CD8-positive, alpha-beta memory T cell (primary cell): ENCODE measurements at places on chromosomes 7 and 10.

GRCh38 chr7:97005183-97006054 is at the start of gene DLX6:
TSS of gene DLX6 (plus strand) at chr7:97005553. CDS start at chr7:97005978, 425 bp downstream.
- no peak for DNase-seq

GRCh38 chr7:13882051-13882450 is 107.4 kb downstream of the ETV1 start:
- DNase-seq, result no peak

DNA sequence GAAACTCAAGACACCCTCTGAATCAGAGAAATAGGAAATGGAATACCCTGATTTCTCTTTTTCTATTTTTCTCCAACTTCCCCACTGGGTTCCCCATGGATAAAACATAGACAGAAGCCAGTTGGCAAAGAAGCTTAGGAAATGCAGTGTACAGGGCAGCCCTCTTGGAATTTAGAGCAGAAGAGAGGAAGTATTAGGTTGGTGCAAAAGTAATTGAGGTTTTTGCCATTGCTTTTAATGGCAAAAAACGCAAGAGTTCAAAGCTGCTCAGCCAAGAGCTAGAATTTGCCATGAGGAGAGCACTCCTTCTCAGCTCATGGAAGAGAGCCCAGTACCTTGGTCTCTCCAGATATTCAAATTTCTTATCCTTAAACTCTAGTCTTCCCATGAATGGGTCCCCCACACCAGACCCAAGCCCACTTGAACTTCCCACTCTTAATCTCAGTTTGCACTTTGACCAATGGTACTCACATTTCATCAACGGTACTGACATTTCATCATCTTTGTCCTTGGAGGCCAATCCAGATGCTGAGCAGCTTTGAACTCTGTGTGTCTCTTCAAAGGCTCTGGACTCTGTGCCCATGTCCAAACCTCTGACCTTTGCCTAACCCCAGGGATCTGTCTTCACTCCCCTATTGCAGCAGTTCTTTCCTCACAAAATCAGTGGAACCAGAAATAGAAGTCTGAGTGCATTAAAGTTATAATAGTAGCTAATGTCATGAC is 73.2 kb upstream of the PPP1R3C start:
- DNase-seq, result no peak

DNA sequence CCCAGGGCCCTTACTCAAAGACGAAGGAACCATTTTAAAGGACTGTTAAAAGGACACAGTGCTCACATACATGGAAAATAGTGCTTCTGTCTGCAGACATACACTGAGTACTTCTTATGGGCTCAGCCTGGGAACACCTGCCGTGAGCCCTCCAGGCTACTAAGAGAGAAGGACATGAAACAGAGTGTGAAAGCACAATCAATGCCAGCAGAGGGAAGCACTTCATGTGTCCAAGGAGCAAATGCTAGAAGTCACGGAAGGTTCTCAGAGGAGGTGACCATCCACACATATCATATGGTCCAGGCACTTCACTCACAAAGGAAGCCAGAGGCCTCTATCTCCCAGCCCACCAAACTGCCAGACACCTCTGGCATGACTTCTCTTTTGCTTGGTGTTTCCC is 15.5 kb downstream of the ELMO1 start:
- no peak for DNase-seq

GRCh38 chr7:19305698-19306097 is 160.5 kb upstream of the FERD3L start:
- no peak for DNase-seq

GRCh38 chr10:111784946-111785465 is 398.6 kb downstream of the GPAM start:
- DNase-seq, result no peak

DNA sequence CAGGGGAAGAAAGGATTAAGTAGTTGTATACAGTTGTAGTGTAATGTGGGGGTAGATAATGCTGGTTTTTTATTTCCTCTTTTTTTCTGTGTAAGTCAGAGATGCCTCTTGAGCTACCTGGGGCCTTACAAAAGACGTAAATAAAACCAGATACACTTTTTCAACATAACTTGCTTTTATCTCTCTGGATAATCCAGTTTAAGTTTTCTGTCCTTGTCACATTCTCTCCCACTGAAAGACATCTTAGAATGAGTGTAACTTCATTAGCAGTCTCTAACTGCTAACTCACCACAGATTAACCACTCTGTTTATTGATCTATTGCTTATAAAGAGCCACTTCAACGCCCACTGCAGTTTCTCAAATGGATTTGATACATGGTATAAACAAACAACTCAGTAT is 64.1 kb upstream of the LRRN3 start:
- no peak for DNase-seq

DNA sequence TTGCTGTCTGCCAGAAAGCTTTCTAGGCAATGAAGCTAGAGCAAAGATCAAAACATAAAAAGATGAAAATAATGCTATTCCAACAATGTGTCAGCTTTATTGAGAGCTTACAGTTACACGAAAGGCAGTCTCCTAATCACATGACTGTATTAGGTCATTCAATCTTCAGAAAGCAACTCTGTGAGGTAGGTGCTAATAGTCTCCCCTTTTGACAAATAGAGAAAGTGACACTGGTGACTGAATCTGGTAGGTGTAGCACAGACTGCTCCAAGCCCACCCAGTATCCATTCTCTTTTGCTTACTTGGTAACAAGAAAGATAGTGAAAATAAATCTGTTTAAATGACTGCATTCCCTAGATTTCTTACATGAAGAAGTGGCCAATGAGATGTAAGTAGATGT is 58.8 kb downstream of the DGKB start:
- DNase-seq, result no peak

GRCh38 chr10:51241461-51241860 is 167.2 kb downstream of the PRKG1 start:
- no peak for DNase-seq

DNA sequence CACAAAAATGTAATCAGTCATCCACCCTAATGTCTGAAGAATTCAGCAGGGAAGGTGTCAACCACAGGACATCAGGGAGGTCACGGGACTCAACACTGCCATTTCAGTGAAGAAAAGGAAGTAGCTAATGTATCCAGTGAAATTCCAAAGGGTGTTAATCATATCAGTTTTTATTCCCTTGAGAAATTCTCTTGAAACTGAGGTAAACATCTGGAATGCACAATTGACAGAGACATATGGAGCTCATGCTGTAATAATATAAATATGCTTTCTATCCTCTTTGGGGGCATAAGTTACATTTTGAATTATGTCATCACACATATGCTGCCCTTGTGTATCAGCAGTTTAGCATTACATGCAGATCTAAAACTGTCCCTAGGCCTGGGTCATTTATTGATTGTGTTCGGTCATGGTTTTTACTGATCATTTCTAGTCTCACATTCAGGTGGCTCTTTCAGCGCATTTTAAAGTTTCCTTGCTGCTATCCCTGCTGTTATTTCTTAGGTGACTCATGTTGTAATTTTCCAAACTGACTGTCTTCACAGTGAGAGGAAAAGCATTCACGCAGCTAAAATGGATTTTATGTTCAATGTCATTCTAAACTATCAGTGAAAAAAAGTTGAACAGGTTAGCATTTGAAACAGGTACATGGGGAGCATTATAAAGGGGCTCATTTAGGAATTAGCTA is 273.9 kb downstream of the TSPAN12 start:
- DNase-seq, result no peak

GRCh38 chr7:55552320-55553023 is 19.8 kb downstream of the VOPP1 start:
- no peak for DNase-seq

- no peak for DNase-seq
These were observed 291.1 kb downstream of the ZNF248 start for GRCh38 chr10:37566332-37566731.

GRCh38 chr7:110775046-110775445 is 315.9 kb upstream of the LRRN3 start:
- no peak for DNase-seq

DNA sequence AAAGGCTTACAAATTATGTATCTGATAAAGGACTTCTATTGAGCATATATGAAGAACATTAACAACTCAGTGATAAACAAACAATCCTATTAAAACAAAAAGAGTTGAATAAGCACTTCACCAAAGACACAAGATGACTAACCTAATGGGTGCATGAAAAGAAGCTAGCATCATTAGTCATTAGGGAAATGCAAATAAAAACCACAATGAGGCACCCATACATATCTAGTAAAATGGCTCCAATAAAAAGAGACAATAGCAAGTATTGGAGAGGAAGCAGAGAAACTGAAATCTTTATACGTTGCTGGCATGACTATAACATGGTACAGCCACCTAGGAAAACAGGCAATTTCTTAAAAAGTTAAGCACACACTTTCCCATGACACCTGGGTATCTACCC is 77.6 kb upstream of the ZMIZ1 start:
- DNase-seq, result no peak

DNA sequence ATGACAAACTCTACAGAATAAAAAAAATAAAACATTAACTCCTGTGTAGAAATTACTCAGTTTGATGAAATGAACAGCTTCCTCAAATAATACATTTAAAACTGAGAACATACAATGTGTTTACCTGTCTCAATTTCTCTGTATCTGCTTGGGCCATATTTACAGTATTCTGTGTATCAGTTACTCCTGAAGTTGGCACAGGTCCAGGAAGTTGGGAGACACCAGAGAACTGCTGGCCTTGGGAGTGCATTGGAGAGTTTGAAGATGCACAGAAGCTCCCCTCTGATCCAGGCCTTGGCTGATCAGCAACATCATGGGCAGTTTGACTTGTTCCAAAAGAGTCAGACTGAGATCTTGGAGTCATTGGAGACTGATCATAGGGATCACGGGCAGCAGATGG is 155.1 kb downstream of the GALNT11 start:
- no peak for DNase-seq

DNA sequence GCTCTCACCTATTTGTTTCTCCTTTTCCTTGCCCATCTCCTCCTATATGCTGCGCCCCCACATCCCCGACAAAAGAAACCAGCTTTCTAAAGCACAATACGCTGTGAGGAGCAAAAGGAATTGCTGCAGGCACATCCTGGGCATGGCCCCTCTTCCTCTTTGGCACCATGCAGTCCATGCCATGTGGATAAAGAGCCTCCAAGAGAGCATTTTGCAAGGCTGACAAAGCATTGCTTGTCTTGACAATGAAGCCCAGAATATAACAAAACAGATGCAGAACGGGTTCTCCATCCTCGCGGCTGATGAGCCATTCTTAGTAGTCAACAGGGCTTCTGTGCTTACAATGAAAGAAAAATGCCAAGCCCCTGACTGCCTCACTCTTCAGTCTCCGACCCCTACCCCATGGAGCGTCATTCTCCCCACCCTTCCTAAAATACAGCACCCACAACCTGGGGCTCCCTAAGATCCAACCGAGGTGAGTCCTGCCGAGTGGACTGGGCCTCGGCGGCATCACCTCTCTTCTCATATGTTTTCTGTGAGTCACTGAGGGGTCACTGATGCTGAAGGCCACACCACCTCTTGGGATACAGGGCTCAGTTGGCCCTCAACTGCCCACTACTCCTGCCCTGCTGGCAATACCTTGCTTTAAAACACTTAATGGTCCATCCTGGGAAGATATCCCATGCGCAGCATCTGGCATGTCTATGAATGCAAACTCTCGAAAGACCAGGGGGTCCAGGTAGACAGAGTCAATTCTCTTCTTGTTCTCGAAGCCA is 47.5 kb downstream of the GSDME start:
- DNase-seq, result no peak

- DNase-seq, result no peak
These were observed 77.1 kb upstream of the NFE2L3 start for GRCh38 chr7:26074919-26075318.

GRCh38 chr7:84744385-84744784 is 442.5 kb downstream of the SEMA3D start:
- DNase-seq, result no peak

DNA sequence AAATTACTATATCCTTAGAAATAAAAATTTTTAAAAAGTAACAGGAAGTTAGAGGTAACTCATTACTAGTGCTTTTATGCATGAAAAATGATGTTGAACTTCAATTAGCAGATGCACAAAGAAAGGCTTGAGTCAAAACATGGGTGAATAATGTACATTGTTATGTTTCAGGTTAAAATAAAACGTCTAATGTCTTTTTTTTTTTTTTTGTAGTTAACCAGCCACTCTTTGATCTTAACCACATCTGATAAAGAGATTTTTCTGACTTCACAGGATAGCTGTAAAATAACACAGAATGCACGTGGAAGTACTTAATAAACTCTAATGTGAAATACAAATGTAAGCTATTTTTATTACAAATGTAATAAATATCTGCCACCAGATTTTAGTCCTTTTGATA is 61.7 kb downstream of the GSAP start:
- peak; percentile 66 for DNase-seq

DNA sequence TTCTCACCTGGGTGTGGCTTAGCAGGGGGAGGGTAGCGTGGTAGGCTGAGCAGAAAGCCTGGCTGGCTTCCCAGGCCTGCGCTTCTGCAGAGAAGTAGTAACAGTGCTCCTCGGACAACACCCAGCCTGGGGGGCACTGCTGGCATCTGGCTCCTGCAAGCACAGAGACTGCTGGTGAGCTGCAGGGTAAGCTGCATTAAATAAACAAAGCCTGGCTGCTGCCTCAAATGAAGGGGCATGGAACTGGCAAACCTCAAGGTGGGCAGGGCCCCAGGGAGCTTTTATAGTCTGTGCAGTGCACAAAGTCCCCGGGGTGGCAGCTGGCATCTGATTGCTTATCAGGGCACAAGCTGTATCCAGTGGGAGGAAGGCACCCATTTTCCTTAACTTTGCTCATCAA is 3.9 kb downstream of the KLRG2 start:
- DNase-seq, result no peak

DNA sequence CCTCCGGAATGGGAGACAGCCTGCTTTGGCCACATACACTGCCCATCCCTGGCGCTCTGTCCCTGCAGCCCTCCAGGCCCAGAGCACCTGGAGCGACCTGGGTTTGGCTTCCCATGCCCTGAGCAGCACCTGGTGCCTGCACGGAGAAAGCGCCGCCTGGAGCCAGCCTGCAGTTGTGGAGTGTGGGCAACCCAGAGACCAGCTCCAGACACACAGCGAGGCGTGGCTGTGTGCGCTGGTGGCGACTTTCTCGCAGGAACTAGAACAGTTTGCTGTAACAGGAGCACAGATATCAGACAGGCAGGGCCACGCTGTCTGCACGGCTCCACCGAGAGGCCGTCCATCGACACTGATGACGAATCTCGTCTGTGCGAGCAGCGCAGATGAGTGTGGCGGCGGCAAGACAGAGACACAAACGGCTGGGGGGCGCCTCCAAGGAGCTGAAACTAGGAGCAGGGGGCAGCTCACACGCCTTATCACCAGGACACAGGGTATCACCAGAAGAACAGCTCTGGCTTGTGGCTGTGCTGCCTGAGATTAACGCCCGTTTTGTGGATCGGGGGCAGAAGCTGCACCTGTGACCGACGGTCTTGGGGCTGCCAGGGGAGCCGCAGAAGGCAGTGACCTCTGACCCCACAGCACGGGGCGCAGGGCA is 275.3 kb downstream of the DNAJB6 start:
- no peak for DNase-seq

DNA sequence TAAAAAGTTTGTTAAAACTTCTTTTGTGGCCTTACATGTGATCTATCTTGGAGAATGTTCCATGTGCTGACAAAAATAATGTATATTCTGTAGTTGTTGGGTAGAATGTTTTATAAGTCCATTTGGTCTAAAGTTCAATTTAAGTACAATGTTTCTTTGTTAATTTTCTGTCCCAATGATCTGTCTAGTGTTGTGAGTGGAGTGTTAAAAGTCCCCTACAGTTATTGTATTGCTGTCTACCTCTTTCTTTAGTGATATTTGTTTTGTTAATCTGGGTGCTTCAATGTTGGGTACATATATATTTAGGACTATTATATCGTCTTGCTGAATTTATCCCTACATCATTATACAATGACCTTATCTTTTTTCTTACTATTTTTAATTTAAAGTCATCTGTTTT is 6.9 kb downstream of the TMEM140 start:
- DNase-seq, result no peak
